ENCODE measurements at places on chromosomes 4 and X.

DNA sequence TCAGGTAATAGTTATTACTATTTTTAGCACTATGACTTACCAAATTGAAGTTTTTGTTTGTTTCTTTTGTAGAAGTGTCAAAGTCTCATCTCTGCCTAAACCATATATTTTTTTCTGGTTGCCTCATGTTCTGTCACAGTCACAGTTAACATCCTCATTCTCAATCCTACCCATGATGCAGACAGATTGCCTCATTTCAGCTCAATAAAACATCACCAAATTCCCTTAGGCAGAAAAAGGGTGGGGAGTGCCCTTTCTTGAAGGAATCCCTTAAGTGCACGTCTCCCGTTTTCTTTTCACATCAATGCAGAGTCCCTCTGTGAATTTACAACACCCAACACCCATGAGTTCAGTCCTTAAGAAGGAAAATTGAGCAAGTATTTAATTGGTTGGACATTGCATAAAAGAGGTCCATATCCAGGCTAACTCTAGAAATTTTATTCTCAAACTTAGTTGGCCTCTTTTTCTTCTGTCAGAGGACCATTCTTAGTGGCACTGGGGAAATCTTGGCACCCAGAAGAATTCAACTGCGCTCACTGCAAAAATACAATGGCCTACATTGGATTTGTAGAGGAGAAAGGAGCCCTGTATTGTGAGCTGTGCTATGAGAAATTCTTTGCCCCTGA, 103.7 kb upstream of the BMPR1B start:
- DNase-seq, result no peak

- no peak for DNase-seq
These were observed 90.2 kb downstream of the C4orf51 start for GRCh38 chr4:145770124-145770523.

- no peak for DNase-seq
These were observed 54.2 kb downstream of the PLAC1 start for GRCh38 chrX:134603806-134604700.

DNA sequence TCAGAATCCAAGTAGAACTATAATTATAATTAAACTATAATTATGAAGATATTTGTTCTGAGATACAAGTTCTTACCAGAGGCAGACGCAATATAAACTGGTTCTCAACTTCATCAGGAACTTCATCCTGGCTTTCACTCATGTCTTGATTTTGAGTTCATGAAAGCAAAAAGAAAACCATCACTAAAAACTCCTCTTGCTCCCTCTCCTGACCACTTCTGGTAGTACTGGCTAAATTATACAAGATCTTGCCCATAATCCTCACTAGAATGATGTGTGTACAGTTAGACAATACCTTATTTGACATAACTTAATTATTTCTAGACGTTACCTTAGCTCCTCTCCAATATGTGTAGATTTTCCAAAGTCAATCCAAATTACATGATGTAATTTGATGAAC, 3.7 kb downstream of the TAF7L start:
- peak; percentile 36 for DNase-seq

GRCh38 chrX:57905141-57905540, 5.1 kb downstream of the ZXDA start:
- DNase-seq, result no peak

DNA sequence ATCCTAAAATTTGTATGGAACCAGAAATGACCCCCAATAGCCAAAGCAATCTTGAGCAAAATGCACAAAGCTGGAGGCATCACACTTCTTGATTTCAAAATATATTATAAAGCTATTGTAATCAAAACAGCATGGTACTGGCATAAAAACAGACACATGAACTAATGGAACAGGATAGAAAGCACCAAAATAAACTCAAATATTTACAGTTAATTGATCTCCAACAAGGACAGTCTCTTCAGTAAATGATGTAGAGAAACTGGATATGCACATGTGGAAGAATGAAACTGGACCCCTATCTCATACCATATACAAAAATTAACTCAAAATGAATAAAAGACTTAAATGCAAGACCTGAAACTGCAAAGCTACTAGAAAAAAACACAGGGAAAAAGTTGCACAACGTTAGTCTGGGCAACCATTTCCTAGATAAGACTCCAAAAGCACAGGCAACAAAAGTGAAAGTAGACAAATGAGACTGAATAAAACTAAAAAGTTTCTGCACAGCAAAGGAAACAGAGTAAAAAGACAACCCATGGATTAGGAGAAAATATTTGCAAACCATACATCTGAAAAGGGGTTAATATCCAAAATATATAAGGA, 64.9 kb downstream of the CD99L2 start:
- DNase-seq, result no peak

DNA sequence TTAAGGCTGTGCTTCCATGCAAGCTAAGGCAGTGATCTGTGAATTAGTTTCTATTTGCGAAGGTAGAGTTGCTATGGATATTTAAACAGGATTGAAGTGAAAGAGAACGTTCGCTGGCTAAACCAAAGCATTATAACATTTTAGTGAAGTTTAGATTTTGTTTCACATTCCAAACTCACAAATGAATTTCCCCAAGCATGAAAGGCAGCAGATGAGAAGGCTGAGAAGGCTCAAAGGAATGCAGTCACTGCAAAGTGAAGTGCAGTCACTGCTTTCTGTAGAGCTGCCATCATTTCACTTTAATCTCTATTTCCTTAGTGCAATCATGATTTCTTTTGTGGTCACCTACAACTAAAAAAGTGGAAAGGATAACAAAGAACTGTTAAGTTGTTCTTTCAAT, 334.7 kb upstream of the NR3C2 start:
- no peak for DNase-seq

GRCh38 chr4:25029479-25030276, 1.1 kb downstream of the LGI2 start:
- DNase-seq, result no peak

DNA sequence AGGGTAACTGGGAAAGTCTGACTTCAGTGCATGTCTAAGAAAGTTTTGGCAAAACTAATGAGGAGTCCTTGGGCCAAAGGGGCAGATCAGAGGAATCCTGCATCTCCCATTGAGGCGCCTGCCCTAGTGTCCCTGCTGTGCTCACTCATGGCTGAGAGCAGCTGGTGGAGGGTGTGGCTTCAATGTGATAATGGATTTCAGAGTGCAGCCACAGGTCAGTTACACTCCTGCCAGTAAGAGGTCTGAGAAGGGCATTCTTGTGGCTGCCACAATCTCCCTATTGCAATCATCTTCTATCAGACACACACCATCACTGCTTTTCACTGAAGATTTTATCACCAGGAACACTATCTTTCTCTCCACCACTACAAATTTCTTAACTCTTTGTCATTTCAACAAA, 457.1 kb downstream of the MID1IP1 start:
- DNase-seq, result no peak

- DNase-seq, result no peak
These were observed 46.8 kb upstream of the MID1 start for GRCh38 chrX:10667143-10667542.

- DNase-seq, result peak; percentile 47
These were observed 552.4 kb upstream of the MAGEB2 start for GRCh38 chrX:29662759-29663503.

GRCh38 chr4:184534511-184535391, 60.4 kb upstream of the IRF2 start:
- peak; percentile 86 for DNase-seq

- DNase-seq, result no peak
These were observed 51.8 kb upstream of the VEGFD start for GRCh38 chrX:15435836-15436619.

DNA sequence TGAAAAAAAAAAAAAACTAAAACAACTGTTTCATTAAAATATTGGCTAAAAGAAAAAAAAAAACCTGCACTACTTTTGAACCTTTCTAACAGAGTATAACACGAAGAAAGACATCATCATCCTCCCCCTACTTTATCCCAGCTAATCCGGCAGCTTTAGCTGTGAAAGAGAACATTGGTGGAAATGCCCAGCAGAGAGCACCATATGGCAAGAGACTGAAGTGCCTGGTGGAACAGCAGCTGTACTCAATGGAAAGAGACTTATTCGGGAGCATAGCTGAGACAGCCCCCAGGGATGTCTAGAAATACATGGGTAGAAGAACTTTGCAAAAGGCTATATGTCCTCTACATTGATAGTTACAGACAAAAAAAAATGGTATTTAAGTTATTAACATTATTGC, 30.3 kb downstream of the STPG2 start:
- DNase-seq, result peak; percentile 13

DNA sequence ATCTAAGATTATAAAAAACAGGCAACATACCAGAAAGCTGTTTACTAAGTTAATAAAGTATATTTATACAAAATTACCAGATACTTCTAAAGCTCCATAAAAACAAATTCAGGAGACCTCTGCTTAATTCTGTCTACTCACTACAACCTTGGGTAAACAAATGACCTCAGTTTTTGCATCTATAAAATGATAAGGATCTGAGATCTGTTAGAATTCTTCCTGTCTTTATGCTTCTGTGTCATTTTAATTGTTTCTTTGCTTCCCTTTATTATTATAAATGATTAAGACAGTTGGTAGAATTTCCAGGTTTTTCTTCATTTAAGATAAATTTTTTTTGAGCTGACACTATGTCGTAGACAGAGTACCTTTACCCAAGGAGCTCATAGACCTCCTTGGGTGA, 76.0 kb downstream of the ANK2 start:
- DNase-seq, result no peak

- DNase-seq, result no peak
These were observed 73.7 kb upstream of the ANK2 start for GRCh38 chr4:112975567-112976355.

DNA sequence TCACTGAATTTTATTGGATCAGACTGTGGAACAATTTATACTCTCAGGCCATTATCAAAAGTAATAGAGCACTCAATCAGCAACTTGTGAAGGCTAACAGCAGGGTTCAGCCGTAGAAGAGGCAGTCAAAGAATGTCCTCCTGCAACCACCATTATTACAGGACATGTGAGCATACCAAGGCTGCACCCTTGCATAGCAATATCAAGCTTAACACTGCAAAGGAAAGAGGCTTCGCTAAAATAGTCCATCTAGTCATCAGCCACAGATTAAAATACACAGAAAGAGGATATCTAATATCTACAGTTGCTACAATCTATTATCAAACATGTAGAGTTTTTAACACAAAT, 42.9 kb upstream of the TMPRSS11B start:
- DNase-seq, result no peak

DNA sequence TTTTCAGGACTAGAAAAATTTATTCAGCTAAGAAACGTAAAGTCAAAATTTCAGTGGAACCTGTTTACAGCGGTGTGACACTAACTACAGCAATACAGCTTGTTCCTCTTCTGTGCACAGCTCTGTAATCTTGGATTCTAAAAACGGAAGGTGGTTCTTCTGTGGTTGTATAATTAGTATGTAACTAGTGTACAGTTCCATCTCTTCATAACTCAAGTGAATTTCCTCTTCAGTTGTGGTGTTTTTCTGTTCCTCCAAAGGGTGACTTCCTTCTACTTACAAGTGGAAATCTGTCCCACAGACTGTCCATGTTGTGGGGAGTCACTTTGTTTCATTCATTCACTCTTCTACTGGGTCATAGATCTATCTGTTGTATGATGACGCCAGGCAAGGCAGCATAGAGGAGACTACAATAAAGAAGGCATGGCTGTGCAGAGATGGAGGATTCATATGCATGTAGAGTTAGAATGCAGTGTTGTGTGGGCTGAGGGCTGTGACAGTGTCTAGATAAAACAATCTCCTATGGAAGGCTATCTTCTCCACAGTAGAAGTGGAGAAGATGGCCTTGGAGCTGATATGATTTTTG, 5.4 kb downstream of the DAPP1 start:
- DNase-seq, result peak; percentile 74

DNA sequence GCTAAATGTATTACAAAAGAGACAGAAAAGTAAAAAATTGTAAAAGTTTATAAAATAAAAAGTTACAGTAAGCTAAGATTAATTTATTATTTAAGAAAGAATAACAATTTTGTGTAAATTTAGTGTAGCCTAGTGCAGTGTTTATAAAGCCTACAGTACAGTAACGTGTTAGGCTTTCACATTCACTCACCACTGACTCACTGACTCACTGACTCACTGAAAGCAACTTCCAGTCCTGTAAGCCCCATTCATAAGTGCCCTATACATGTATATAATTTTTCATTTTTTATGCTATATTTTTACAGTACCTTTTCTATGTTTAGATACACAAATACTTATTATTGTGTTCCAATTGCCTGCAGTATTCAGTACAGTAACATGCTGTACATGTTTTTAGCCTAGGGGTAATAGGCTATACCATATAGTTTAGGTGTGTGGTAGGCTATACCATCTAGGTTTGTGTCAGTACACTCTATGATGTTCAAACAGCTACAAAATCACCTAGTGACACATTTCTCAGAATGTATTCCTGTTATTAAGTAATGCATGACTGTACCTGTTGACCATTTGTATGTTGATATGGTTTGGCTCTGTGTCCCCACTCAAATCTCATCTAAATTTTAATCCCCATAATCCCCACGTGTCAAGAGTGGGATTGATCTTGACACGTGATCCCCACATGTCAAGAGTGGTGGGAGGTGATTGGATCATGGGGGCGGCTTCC, 57.9 kb downstream of the CFAP299 start:
- DNase-seq, result no peak

GRCh38 chrX:26649534-26649933, 433.6 kb downstream of the MAGEB5 start:
- DNase-seq, result peak; percentile 43

- DNase-seq, result no peak
These were observed 65.4 kb upstream of the KLHL13 start for GRCh38 chrX:118182025-118182424.

GRCh38 chrX:51892921-51893745, at the start of gene MAGED1:
TSS of gene MAGED1 (plus strand) at chrX:51893623. CDS start at chrX:51894305, 682 bp downstream.
- peak; percentile 94 for DNase-seq

GRCh38 chr4:160296476-160296875, 1193.6 kb downstream of the RAPGEF2 start:
- DNase-seq, result no peak

GRCh38 chr4:146148021-146148420, 27.5 kb upstream of the LSM6 start:
- no peak for DNase-seq

DNA sequence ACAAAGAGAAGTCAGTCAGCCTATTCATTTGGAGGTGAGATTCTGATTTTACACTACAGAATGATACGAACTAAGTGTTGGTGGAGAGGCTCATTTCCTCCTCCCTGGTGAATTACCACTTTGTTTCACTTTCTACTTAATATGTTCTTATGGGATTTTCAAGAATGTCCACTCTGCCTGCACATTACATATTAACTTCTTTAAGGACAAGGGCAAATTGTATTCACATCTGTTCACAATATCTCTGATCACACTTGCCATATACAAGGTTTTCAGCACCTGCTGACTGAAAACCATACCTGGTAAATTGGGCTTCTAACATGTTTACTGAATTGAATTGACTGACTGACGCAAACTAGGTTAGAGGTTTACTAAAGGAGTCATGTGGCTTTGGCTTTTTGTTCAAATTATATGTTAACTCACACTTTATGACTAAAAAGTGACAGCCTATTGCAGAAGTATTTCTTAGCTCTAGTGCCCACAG, 188.4 kb upstream of the MBNL3 start:
- no peak for DNase-seq

- DNase-seq, result no peak
These were observed 50.0 kb downstream of the IGSF1 start for GRCh38 chrX:131239057-131239456.

GRCh38 chr4:40340030-40340429, 4.9 kb downstream of the CHRNA9 start:
- no peak for DNase-seq

All from GM12865 (cell line).